Fibroblast of pulmonary artery (primary cell): ENCODE measurements at places on chromosomes 5 and 9.

DNA sequence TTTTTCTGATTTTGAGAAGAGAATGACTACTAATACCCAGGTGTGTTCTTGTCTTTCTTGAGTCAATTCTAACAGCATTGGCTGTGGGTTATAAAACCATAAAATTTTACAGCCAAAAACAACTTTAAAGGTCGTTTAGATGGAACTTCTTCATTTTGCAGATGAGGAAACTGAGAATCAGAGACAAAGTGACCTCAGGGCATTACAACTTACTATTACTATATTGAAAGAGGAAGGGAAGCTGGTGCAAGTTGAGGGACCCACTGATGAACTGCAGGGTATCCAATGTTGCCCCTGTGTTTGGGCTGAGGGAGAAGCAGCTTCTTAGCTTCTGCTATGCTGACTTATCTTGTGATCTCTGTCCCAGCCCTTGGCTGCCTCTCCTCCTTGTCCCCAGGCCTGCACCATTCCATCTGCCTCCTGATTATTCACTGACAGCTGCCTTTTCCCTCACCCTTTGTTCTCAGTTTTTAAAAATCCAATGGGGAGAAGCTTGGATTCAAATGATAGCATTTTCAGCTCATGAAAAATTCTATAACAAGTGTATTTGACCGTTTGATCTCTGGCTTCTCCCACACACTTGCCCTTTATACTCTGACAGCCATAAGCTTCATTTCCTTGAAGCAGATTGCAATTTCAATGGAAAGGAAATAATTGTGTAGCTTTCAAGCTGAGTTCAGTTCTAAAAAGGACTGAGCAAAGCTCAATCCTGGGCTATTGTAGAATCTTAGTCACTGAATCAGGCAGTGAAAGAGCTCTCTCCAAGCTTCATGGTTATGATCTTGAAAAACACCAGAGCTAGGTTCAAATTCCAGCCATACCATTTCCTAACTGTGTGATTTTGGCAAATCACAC lies 68.5 kb downstream of the TMC1 start:
- DNase-seq = peak; percentile 50

DNA sequence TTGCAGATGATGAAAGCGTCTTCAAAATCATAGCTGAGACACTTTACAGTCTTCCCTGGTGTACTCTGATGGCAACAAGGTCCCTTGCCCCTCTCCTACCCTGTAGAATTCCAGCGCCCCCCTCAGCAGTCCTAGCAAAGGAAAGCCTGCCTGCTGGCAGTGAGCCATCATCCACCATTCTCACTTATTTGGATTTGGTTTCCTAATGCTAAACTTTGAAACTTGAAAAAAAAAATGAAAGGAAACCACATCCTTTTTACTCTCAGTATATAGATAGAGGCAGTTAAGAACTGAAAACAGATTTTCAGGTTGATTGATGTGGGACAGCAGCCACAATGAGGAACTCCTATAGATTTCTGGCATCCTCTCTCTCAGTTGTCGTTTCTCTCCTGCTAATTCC lies at the start of gene GZMA:
TSS of gene GZMA (plus strand) at position 299 of the 400 bp plus-strand sequence. CDS start at position 336, 37 bp downstream.
- no peak for DNase-seq

DNA sequence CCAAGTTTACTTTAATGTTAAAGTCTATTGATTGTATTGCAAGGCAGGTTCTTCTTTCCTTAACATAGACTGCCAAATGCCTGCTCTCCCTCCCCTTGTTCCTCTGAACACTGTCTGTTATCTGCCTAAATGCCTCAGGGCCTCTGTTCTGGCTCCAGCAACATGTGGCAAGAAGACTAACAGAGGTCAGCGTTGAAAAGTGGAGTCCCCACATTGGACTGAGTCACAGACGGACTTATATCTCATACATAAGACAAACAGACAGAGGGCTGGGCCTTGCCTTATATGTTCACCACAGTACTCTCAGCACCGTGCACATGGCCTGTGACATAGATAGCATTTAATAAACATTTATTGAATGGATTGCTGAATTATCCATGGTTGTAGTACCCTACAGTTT lies 91.4 kb downstream of the TSSK1B start:
- peak; percentile 81 for DNase-seq

DNA sequence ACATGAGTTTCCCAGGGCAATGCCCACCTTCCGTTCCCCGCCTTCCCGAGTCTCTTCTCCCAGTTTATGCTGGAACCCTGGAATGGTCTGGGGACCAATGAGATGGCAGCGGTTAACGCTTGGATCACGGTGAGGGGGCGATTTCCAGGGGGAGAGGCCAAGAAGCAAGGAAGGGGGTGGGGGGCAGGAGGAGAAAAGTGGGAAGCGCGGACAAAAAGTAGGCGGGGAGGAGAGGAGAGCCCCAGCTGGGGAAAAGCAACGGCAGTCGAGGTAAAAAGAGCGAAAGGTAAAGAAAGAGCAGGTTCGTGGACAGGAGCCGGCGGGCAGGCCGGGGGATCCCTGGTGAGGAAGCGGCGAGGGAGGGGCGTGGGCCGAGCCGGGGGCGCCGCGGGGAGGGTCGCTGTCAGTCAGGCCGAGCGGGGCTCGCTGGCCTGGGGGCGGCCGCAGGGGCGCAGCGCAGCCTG lies 508 bp upstream of the SNCAIP start:
- DNase-seq = no peak

DNA sequence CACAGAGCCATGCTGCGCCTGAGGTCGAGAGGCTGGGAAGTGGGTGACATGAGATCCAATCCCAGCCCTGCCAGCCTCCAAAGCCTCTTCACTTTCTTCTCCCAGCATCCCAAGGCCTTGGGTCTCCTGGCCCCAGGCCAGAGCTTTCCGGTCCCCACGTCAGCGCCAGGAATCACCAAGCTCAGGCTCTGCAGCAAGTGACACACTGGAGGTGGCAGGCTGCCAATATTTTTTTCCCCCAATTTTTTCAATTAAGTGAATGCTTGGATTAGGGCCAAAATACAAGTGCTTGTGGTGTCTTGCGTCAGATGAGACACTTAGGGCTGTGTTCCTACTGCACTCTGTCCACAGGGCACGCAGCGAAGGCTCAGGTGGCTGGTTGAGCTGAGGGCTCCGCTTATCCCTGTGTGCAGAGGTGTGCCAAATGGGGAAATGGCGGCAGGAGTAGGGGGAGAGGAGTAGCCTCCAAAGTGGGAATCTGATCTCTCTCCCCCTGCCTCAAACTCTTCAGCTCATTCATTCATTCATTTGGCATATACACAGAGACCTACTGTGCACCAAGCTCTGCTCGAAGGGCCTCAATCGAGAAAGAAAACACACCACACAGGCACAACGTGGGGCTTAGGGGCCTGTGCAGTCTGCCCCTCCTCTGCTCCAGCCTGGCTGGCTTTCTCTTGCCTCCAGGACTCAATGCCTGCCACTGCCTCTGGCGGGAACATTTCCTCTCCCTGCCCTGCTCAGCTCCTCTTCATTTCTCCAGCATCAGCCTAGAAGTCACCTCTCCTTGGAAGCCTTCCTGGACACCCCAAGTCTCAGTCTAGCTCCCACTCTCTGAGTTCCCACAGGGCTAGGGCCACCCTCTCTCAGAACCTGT lies 16.6 kb downstream of the SH3PXD2B start:
- DNase-seq = peak; percentile 97

DNA sequence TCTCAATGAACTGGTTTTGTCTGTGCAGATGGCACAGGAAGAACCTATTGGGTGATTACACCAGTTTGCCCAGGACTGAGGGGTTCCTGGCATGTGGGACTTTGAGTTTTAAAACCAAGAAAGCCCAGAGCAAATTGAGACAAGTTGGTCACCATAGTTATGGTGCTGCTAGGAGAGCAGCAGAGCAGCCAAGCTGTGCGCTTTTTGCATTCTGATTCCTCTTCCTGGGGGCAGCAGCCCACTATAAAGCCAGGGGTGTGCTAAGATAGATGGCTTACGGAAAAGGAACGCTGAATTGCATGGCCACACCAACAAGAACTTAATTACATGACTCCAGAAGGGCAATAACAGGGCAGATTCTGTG lies 49.7 kb downstream of the TIMD4 start:
- DNase-seq = no peak

DNA sequence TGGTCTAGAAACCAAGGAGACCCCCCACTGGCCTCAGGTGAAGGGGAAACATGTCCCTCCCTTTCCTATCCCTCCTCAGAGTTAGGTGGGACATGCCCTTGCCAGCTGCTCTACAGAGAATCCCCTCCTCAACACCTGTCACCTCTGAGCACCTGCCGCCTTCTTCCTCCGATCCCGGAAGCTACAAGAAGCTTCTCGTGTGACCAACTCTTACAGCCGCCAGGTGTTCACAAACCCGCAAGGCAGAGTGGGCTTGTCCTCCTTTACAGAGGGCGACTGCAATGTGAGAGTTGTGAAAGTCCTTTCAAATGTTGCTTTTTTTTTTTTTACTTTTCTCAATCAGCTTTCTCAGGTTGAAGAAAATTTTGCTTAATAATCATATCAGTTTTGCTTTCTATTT lies 3.7 kb upstream of the ICE1 start:
- no peak for DNase-seq

DNA sequence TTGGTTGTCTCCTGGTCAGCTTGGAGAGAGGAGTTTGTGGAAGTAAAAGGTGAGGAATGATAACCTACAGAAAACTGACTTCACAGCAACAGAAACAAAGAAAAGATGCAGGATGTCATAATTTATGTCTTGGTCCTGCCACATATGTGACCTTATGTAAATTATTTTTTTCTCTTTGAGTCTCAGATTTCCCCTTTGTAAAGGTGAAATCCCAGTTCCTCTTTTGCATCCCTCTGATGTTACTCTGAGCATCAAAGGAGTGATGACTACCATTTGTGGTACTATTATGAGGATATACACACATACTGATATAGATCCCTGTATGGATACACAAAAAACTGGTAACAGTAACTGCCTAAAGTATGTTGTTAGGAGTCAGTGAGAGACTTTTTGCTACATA lies 1.4 kb upstream of the THG1L start:
- DNase-seq = no peak

- DNase-seq = no peak
Observed at GRCh38 chr9:87233899-87234455, 263.7 kb upstream of the DAPK1 start.
